H1 (cell line): ENCODE measurements at places on chromosomes 12 and 14. TPM values are rescaled to one million over a fixed set of nuclear protein-coding genes. Genes with fewer than 3 reads are reported as not detected.

DNA sequence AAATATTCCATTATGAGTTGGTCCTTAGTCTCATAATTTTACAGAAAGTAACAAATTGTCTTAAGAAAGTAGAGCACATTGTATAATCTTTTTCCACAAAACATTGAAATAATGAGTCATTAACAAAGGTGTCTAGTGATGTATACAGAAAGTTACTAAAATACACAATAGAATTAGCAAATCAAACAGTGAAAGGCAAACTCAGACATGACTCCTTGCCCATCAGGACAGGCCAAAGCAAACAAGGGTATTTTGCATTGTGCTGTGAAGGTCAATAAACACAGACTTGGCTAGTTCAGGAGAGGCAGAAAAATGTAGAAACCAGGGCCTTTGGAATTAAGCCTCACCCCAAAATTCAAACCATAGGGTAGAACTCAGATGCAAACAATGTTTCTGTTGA, 37.3 kb downstream of the SIX4 start:
- no peak for DNase-seq

DNA sequence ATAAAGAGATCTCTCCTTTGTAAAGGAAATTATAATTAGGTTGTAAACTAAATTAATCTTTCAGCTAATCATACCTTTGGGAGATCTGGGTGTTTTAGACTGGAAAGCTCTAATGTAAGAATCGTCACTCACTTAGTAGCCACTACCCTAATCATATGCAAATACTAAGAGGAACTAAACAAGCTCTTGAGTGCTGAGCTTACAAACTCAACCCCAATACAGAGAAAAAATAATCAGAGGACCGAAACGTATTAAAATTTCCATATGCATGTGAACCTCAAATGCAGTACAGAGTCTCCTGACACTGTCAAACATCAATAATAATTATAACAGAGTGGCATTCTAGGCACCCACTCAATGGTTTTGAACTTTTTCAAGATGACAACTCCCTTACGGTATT, 235.3 kb upstream of the FOXN3 start:
- DNase-seq = no peak

DNA sequence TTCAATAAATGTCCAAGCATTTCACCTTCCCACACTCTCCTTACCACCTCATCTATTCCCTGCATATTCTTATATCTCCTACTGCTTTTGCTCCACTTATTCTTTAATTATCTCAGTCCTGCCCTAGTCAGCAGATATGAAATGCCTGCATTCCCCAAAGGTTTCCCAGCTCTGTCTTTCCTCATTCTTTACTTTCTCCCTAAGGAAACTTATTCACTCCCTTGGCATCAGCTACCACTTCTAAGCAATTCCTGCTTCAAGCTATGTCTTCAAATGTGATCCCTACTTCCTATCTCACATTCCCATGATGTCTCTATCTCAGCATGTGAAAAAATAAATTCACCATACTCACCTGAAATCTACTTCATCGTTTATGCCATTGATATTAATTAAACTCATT, 111.8 kb downstream of the CAPZA3 start:
- no peak for DNase-seq

DNA sequence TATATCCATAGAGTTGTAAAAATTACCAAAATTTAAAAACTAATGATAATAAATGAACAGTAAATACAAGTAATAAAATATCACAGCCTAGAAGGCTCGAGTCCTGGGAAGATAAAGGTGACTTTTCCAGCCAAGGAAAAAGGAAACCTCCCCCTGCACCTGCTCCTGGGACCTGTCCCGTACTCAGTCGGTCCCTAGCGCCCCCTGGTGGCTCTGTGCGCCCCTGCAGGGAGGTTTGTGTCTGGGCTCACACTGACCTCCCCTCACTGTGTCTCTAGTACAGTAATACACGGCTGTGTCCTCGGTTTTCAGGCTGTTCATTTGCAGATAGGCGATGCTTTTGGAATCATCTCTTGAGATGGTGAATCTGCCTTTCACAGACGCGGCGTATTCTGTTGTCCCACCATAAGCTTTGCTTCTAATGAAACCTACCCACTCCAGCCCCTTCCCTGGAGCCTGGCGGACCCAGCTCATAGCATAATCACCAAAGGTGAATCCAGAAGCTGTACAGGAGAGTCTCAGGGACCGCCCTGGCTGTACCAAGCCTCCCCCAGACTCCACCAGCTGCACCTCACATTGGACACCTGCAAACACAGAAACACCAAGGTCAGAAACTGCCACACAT, 1030.4 kb downstream of the TMEM121 start:
- DNase-seq = peak; percentile 53

GRCh38 chr14:53882684-53883083, 73.9 kb downstream of the BMP4 start:
- no peak for DNase-seq

DNA sequence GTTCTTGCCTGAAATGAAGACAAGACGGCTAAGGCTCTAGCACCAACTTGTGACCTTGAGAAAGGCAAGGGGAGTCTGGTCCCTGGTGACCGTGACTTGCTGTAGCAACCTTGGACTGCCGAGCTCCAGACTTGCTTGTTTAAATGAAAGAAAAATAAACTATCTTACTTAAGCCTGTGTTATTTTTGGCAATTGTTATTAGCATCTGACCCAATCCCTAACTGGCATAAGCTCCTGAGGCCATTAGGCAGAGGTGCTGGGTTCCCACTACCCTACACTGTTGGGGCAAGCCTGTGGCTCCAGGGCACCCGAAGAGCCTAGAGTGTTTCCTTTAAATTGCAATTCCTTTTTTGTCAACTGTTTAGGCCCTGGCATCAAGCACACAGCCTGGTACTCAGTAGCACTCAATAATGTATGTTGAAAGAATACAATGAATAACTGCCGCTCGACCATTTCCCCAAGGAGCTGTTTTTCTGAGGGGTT, 106.9 kb upstream of the HIF1A start:
- DNase-seq = no peak

DNA sequence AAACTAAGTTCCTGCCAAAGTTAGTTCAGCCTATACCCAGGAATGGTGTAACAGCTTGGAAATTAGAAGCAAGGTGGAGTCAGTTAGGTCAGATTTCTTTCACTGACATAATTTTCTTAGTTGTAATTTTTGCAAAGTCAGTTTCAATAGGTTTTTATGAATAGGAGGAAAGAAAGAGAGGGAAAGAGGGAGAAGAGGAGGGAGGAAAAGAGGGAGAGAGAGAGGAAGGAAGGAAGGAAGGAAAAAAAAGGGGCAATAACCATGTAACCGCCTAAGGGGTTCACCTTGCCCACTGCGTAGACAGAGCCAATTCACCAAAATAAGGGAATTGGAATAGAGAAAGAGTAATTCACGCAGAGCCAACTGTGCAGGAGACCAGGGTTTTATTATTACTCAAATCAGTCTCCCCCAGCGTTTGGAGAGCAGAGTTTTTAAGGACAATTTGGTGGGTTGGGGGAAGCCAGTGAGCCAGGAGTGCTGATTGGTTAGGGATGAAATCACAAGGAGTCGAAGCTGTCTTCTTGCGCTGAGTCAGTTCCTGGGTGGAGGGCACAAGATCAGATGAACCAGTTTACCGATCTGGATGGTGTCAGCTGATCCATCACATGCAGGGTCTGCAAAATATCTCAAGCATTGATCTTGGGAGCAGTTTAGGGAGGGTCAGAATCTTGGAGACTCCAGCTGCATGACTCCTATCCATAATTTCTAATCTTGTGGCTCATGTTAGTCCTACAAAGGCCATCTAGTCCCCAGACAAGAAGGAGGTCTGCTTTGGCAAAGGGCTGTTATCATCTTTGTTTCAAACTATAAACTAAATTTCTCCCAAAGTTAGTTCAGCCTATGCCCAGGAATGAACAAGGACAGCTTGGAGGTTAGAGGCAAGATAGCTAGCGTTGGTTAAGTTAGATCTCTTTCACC, 126.0 kb upstream of the AMIGO2 start:
- no peak for DNase-seq

DNA sequence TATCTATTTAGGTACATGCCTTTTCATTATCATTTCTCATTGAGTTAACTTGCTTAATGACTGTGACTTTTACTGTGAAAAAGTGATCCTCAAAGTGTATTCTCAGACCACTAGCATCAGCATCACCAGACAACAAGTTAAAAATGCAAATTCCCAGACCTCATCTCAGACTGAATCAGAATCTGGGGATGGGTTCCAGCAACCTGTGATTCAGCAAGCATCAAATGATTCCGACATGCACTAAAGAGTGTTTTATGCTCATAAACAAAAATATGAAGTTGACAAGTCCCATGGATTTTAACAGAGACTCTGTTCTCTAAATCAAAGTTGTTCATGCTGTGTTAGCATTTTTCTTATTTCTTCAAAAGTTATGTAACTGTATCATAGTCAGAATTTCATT, 130.6 kb downstream of the BCAT1 start:
- no peak for DNase-seq

GRCh38 chr14:72000907-72001306, 68.7 kb downstream of the RGS6 start:
- DNase-seq = no peak

GRCh38 chr12:43795716-43796280, 10.3 kb downstream of the TWF1 start:
- no peak for DNase-seq

- DNase-seq = no peak
Observed at GRCh38 chr12:73372856-73373255, 1100.7 kb downstream of the TRHDE start.

- DNase-seq = no peak
Observed at GRCh38 chr12:4027412-4027811, 154.2 kb upstream of the PARP11 start.

- DNase-seq = no peak
Observed at GRCh38 chr12:38110026-38110699, 206.4 kb upstream of the ALG10B start.

DNA sequence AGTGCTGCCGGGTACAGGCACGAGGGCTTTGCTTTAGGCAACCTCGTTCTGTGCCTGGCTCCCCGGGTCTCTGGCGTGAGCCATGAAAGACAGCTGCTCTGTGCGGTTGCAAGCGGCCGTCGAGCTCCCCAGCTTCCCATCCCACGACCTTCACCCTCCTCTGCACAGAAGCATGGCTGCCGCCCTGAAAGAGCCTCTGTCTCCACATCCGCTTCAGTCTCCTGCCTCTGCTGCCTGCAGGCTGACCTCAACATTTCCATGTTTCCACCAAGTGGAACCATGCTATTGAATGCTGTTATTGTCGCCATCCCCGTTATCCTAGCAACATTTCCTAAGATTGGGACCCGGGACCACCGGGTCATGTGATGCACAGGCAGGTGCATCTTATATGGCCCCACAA, 57.1 kb downstream of the KDM2B start:
- DNase-seq = no peak

DNA sequence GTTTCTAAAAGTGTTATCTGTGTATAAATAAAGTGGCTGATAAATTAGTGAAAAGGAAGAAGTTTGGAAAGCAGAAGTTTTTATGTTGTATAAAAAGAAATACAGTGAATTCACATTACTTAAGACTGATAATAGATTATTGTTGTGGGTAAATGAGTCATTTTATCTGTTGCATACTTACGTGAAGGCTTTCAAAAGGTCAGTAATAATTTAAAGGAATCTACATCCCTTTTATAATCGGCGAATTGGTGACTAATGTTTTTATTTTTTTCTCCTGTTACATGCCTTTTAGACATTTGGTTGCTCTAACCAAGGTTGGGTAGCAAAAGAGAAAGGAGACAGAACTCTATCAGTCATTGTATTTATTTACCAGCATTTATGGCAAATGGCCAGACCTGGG, 155.9 kb downstream of the SLC41A2 start:
- DNase-seq = no peak

DNA sequence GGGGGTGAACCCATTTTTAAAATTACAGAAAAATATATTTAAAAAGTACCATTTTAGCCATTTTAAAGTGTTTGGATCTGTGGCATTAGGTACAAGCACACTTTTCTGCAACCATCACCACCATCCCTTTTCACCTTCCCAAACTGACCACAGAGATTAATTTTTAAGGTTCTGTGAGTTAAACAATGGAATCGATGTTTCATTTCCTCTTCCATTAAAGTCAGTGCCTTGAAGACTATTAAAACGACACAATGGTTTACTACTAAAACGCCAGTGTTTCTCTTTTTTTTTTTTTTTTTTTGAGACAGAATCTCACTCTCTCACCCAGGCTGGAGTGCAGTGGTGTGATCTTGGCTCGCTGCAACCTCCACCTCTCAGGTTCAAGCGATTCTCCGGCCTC, 78.1 kb upstream of the GPR68 start:
- DNase-seq = no peak

- DNase-seq = no peak
Observed at GRCh38 chr12:129651951-129652350, 251.9 kb downstream of the TMEM132D start.

GRCh38 chr12:29113101-29113500, 36.0 kb upstream of the FAR2 start:
- DNase-seq = no peak

- DNase-seq = no peak
Observed at GRCh38 chr12:109701064-109701463, 12.6 kb upstream of the FAM222A start.

GRCh38 chr14:95328729-95329503, 9.2 kb upstream of the CLMN start:
- DNase-seq = no peak

DNA sequence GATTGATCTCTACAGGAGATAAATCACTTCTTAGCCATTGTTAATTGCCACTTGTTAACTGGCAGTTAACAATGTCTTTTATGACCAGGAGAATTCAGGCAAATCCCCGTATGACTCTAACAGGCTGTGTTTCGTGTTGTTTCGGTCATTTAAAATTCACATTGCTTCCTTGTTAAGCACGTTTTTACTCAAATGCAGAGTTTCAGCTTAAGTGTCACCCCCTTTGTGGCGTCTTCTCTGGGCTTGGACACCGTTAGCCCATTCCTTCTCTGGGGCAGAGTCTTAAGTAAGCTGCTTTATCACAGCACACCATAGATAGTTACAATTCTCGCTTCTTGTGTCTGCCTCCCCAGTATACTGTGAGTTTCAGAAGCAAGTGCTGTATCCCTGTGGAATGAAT, 205.4 kb downstream of the EPS8 start:
- no peak for DNase-seq

- DNase-seq = no peak
Observed at GRCh38 chr12:103964805-103965204, 867 bp upstream of the TDG start.

DNA sequence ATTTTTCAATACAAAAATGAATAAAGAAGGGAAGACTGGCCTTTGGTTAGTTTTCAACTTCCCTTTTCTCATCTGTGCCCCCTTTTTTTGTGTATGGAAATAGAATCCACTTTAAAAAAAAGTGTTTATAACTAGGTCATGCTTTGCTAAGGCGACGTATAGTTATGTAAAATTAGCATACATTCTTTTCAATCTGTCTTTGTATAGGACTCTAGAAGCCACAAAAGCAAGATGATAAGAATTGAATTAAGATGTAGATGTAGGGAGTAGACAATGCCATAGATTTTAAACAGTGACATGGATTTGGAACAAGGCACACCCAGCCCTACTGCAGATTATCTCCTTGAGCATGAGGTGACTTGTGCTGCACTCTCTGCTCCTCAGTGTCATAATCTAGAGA, 354.3 kb downstream of the TMTC2 start:
- DNase-seq = no peak

The PRH1 gene
- 4.3 and 6.5 TPM in 2 replicates for total RNA-seq

The BHLHE41 gene
- total RNA-seq = 1.6 and 3.4 TPM in 2 replicates

The CD9 gene
- total RNA-seq = 164 and 168 TPM in 2 replicates

The GPRC5D gene
- not detected in 2 replicates for total RNA-seq

The PSMC6 gene
- 103 and 107 TPM in 2 replicates for total RNA-seq

The ANHX gene
- not detected in 2 replicates for total RNA-seq

The PIK3C2G gene
- total RNA-seq = not detected in 2 replicates

The KCNA5 gene
- 0.11 and 0.20 TPM in 2 replicates for total RNA-seq

The TMEM52B gene
- total RNA-seq = not detected in 2 replicates

The CBLN3 gene
- total RNA-seq = 0.52 and 0.54 TPM in 2 replicates

The NKX2-1 gene
- not detected in 2 replicates for total RNA-seq

The DEGS2 gene
- 0.61 and 0.94 TPM in 2 replicates for total RNA-seq

The KRT73 gene
- not detected in 2 replicates for total RNA-seq

The CARMIL3 gene
- 8.5 and 9.0 TPM in 2 replicates for total RNA-seq
